ENCODE measurements at places on chromosomes 12 and 14.

DNA sequence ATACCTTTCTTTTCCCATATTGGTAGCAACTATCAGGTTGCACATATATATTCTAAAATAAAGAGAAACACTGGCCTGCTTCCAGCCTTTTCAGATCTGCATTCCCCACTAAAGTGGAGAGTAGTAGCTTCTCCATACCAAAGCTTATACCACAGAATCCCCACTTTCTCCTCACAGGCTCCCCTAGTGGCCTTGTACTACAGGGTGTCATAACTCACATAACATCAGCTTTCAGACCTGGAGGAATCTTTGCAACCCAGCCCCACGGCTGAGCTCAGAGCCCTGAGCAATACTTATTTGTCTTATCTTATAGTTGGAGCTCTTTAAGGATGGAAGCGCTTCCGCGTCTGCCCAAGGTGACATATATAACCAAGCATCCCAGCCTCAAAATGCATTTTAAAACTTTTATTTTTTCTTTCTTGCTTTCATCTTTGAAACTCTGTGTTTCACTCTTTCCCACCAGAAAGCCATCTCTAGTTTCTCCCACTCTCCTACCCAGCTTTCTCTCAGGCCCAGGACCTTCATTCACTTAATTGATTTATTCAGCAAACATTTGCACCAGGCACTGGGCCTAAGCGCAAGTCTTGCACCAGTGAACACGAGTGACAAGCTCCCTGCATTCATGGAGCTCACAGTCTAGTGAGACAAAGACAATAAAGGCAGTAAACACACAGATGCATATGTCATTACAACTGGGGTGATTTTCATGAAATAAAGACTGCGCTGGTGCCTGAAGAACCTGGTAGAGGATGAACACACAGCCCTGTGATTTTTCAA, 254.7 kb downstream of the IPO8 start:
- DNase-seq, result no peak

DNA sequence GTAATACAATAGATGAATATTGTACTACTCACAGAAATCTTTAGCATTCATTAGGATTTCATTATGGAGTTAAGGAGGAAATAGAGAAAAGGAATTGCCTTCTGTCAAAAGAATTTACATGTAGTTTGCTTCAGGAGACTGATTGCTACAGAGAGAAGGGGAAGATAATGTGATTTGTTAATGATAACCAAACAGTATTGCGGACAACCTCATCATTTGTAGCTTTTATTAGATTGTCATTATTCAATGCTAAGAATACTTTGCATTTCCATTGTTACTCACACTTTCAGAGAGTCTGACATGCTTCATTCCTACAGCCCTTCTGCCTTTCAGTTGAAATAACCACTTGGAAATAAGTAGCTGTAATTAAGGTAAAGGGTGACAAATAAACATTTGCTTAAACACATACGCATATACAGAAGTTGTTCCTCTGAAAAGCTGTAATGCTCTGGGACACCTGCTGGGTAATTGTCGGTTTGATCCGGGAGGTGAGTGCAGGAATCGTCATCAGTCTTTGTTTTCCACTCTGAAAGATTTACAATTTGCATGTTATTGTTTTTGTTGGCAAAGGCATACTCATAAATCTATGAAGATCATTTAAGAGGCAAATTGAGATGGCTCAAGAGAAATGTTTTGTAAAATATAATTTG, 600.2 kb downstream of the TRHDE start:
- no peak for DNase-seq

- no peak for DNase-seq
Measured at GRCh38 chr14:75369506-75369905, 58.3 kb upstream of the JDP2 start.

- DNase-seq, result no peak
Measured at GRCh38 chr12:131120831-131121271, 167.1 kb downstream of the ADGRD1 start.

DNA sequence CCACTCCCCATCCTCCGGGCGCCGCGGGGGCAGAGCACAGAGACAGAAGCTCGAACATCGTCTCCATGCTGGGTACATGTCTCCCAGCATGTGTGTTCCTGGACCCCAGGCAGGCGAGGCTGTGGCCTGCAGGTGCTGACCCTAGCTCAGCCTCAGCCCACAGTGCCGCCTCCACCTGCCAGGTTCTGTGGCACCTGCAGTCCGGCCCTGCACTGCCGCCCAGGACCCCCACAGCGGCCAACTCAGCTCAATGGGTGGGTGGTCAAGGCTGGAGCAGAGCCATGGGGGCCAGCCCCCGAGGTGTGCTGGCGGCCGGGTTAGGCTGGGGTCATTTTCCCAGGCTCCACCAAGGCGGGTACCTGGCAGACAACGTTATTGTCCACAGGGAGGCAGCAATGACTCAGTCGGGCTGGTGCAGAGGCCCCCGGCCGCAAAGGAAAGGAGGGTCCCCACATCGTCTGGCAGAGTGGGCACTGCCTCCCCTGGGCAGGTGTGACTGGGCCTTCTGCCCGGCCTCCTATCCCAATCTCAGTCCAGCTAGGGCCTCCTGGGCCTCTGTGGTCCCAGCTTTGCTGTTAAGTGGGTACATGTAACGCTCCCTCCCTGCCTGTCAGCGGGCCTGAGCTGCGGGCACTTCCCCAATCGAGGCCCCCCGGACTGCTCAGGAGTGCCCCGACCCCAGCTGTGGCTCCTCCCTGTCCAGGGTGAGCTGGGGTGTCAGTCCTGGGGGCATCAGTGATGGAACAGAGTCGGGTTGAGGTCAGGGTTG, 20.2 kb upstream of the NUDT14 start:
- DNase-seq, result no peak

GRCh38 chr12:92574051-92574783, 128.6 kb upstream of the PLEKHG7 start:
- no peak for DNase-seq

GRCh38 chr12:110249105-110249504, 31.9 kb upstream of the ATP2A2 start:
- DNase-seq, result no peak

DNA sequence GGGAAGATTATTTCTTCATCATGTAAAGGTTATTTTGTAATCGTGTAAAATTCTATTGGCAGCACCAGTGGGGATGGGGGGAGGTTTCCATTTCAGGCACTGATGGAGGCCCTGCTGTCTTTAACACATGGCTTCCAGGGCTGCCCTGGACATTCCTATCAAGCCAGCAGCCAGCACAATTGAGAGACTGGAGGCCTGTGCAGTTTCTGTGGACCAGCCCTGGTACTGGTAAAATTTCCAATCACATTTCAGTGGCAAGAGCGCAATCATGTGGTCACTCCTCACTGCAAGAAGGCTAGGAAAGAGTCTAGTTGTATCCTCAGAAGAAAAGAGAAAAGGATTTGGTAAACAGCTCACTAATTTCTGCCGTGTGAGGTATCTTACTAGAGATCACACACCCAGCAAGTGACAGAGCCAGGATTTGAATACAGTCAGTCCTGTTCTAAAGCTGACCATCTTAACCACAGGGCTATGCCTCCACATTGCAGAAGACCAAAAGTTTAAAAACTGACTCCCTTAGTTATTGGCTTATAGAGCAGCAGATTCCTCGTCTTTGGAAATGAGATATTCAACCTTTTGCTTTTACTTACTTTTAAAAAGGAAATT, 179.4 kb upstream of the ARHGAP5 start:
- DNase-seq, result no peak

DNA sequence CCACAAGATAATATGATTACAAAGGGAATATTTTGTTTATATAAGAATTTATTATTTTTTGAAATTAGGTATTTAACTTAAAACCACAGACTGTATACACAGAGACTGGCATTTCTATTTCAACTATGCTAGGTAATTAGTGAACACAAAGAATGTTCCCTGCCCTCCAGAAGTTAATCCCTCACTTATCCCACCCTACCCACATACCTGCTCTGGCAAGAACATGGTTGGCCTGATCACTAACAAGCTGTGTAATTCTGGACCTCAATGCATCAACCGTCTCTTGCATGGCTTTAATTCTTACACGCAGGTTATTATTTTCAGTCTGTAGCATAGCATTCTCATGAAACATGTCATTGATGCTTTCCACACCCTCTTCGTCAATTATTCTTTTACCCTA, 85.9 kb downstream of the KIF21A start:
- no peak for DNase-seq

GRCh38 chr14:99535448-99535847, 54.2 kb downstream of the CCNK start:
- no peak for DNase-seq

DNA sequence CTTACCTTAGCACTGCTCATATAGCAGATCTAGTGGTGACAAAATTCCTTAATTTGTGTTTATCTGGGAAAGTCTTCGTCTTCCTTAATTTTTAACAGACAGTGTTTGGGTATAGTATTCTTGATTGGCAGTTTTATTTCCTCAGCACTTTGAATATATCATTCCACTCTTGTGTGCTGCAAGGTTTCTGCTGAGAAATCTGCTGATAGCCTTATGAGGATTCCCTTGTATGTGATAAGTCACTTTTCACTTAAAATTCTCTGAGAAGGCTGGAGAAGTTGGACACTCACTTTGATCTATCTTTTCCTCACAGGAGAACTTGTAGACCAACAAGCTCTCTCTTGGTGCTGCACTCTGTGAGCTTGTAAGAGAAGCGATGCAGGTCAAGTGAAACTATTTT, 306.1 kb upstream of the RTL1 start:
- no peak for DNase-seq

DNA sequence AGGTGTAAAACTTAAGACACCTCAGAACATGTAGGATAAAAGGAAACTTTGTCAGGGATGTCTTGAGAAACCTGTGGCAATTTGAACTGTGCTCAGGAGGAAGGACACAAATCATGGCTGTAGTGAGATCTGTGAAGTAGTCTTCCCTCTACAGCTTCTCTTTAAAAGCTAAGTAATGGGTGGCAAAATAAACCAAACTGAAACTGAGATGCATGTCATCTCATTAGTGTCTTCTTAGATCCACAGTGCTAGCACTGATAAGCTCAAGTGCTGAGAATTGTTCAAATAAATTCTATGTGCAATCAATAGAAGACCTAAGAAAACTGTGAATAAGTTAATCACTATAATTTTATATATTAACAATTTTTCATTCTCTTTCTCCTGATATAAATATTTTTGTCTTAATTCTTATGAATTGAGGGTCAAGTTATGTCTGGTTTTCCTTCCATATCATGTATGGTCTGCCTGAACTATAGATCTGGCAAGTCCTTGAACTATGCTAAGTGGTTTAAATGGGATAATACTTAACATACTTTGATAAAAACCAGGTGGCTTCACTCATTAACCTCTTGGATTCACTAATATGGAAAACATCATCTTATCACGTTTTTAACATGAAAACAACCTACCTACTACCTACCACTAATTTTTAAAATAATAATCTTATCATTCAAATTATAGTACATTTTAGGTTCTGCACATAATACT, 27.2 kb downstream of the SYT1 start:
- no peak for DNase-seq

- DNase-seq, result no peak
Measured at GRCh38 chr14:79011091-79011919, 841.1 kb downstream of the NRXN3 start.

GRCh38 chr12:132146098-132146497, 1.8 kb downstream of the NOC4L start:
- DNase-seq, result no peak

DNA sequence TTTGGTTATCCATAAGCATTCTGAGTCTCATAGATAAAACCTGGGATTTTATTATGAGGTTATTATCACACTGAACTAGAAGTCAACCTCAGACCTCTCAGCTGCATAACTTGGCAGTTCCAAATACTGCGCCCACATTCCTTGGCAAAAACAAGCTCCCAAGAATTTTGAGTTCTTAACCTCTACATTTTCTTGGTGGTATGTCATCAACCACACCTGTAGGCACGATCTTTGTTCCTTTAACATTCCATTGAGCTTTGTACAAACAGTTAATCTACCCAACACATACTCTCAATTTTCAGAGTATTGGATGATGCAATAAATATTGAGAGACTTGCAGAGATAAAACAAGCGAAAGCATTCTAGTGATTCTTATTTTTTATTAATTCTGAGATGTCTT, 371.8 kb upstream of the PRICKLE1 start:
- no peak for DNase-seq

GRCh38 chr14:101843665-101844064, 82.2 kb downstream of the PPP2R5C start:
- DNase-seq, result no peak

GRCh38 chr12:84874125-84874824, 38.3 kb downstream of the SLC6A15 start:
- no peak for DNase-seq

DNA sequence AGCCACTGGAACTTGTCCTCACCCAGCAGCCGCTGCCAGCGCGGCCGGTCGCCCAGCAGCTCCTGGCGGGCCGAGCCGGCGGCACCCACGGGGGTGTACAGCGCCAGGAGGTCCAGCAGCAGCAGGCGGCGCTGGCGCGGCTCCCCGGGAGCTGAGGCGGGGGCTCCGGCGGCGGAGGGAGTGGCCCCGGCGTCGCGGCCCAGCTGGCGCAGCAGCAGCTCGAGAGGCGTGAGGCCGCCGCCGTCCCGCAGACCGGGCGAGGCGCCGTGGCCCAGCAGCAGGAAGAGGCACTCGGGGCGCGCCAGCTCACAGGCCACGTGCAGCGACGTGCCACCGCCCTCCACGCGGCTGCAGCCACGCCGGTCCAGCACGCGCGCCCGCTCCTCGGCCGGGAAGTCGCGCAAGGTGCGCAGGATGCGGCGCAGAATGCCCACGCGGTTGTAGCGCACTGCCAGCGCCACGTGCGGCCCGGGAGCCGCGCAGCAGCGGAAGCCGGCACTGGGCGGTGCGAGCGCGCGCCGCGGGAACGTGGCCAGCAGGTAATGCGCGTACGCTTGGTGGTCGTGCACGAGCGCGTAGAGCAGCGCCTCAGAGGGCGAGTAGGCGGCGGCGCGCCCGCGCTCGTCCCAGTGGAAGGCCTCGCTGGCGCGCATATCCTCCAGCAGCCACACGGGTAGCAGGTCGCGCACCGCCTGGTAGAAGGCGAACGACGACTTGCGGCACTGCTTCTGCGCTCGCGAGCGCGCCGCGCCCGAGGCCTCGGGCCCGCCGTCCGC, 2.3 kb downstream of the ANKRD9 start:
- no peak for DNase-seq

- no peak for DNase-seq
Measured at GRCh38 chr14:102690509-102691286, 86.6 kb upstream of the TRAF3 start.

DNA sequence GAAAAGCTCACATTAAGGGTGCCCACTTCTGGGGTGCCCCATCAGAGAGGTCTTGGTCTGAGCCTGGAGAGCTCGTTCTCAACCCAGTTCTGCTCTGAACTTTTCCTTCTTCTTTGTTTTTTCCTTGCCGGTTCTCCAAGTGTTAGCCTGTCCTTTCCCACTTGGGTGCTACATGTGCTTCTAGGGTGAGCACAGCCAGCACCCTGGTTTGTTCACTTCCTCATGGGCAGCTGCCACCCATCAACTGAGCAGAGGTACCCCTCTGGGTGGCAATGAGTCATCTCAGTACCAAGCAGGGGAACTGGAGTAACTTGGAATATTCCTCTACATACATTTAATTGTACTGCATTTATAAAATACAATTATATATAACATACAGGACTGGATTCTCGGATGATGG, 3.9 kb upstream of the SYNE3 start:
- no peak for DNase-seq

All from dorsolateral prefrontal cortex (tissue), 122 donors.